Stimulated activated CD4-positive, alpha-beta T cell treated with anti-CD3 and anti-CD28 coated beads, Interleukin-4, amount 100 ng/mL, for 4 hours (primary cell): ENCODE measurements at places on chromosomes 5 and 9.

DNA sequence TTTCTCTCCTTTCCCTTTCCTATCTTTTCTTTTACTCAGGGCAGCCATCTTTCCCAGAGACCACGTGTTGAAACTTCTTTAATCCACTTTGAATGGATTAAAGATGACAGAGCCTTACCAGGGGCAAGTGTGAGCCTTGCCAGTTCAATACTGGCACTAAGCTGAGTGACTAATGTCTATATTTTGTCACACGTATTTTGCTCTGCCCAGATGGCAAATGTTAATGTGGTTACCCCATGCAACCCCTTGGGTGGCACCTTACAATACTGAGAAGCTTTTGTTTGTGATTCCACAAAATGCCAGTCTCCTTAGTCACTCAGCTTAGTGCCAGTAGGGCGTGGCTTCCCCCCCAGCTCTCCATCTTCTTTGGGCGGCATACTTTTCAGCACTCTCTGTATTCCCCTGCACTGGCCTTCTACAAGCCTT lies 24.8 kb downstream of the ANXA1 start:
- DNase-seq = no peak

- no peak for DNase-seq
Observed at GRCh38 chr5:172979778-172980177, 3.8 kb upstream of the ATP6V0E1 start.

DNA sequence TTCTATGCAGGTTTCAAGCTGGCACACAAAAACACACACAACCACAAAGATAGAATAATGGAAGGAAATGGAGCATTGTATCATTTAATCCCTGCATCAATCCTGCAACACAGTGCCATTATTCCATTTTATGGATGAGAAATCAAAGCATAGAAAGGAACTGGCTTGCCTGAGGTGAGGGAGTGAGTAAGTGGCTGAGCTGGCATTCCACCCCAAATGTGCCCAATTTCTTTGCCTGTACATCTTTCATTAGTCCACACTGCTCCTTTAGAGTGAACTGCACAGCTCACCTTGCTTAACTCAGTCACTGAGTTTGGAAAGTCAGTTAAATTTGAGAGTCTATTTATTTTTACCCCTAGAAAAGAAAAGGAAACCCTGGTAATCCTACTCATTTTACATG lies 28.9 kb downstream of the ZNF366 start:
- DNase-seq = no peak

DNA sequence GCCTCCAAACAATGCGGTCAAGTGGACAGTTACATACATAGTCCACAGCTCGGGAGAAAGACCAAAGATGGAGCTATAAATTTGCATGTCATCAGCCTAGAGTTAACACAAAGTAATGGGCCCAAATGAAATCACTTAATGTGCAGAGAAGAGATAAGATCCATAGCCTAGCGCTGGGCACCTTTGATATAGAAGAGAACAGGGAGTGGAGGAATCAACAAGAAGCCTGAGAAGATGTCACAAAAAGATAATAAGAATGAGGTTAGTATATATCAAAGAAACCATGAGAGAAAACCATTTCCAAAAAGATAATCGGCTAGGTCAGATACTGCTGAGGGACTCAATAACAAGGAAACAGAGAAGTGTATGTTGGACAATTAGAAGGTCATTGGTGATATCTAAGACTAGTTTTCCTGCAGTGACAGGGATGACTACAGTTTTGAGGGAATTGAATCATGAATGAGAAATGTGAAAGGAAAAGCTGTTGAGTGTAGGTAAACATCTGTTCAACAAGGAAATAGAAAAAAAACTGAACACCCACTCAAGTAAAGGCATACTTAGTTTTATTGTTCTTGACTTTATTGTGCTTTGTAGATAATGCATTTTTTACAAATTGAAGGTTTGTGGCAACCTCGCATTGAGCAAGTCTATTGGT lies 68.7 kb upstream of the CDH6 start:
- DNase-seq = no peak

DNA sequence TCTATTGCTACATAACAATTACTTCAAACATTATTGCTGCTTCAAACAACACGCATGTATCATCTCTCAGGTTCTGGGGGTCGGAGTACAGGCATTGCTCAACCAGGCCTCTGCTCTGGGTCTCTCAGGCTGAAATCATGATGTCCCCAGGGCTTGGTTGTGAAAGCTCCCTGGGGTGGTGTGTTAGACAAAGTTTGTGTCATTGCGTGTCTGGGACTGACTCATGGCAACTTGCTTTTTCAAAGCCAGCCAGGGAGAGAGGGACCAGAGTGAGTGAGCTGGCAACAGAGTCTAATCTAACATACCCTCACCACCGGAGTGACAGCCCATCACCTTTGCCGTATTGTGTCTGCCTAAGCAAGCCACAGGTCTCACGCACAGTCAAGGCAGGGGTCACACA lies 259.2 kb upstream of the NFIL3 start:
- DNase-seq = no peak

GRCh38 chr9:10045598-10045997 lies 567.2 kb downstream of the PTPRD start:
- DNase-seq = no peak

- no peak for DNase-seq
Observed at GRCh38 chr9:129832982-129833381, 2.1 kb downstream of the C9orf78 start.

DNA sequence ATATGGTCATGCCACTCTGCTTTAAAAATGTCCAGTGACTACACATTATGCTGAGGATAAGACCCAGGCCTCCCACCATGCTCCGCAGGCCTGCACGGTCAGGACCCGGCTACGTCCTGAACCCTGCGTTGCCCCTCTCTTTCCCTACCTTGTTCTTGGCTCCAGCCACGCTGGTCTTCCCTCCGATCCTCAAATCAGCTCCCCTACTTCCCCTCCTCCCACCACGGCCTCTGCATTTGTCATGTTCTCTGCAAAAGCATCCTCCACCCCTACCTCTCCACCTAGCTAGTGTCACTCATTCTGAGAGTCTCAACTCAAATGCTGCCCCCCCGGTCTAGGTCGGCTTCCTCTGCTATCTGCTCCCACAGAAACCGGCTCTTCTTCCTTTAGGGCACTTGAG lies 11.2 kb downstream of the GPX3 start:
- no peak for DNase-seq

- no peak for DNase-seq
Observed at GRCh38 chr5:28329176-28329575, 1290.8 kb upstream of the CDH9 start.

- no peak for DNase-seq
Observed at GRCh38 chr9:115413304-115413703, 295.3 kb upstream of the TNC start.

DNA sequence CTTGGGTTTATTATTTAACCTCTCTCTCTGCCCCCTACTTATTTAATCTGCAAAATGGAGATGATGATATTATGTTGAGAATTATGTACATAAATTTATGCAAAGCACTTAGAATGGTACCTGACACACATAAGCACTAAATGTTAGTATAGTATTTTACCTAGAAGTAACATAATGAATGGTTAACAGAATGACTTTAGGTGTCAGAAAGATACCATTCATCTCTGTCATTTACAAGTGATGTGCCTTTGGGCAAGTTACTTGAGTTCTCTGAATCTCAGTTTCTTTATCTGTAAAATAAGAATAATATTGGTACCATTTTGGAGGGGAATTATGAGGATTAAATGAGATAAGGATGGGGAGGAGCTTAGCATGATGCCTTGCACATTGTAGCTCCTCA lies 159.4 kb downstream of the PPP2R2B start:
- DNase-seq = no peak

DNA sequence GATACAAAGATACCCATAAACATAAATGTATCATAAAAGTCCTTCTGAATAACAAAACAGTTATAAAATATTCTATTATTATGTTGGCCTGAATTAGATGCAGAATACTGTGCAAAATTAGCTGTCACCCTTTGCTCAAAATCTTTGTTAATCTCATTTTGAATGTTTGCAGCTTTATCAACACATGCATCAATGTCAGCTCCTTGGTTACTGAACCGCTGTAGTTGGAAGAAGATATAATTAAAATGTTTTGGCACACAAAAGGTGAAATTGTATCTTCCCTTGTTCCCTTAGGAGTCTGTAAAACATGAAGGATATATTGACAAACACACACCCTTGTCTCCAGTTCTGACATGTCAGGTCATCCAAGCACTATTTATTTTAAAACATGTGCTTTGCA lies 146.3 kb upstream of the POU5F2 start:
- DNase-seq = no peak

DNA sequence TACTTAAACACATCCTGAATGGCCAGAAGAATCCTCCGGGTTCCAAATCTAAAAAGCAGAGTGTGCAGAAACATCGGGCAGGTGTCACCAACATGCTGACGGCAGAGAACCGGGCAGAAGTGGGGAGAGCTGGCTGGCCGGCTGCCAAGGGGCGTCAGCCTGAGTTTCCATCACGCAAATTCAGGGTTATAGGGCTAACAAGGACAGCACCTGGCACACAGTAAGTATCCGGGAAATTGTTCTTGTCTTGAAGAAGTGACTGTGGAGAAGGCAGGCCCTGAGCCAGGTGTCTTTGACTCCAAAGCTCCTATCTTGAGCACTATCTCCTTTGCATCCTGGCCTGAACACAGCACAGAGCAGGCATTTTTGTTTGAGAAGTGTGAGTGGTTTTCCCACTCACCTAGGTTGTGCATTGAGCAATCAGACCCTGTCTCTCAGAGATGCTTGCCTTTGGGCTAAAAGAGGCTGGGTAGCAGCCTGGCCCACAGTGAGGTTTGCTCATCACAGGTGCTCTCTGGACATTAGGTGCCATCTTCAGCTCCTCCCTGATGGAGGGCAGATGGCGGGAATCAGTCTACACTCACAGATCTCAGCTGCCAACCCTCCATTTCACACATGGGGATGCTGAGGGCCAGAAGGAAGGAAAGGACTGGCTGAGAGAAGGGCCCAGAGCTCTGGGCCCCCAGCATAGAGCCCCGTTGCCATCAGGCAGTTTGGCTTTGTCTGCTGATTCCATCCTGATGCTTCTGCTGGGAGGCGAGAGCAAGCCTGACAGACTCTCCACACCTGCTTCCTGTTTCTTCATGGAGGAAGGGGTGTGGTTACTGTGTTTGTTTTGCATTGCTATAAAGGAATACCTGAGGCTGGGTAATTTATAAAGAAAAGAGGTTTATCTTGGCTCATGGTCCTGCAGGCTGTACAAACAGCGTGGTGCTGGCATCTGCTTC lies 52.8 kb downstream of the WHRN start:
- peak; percentile 16 for DNase-seq

DNA sequence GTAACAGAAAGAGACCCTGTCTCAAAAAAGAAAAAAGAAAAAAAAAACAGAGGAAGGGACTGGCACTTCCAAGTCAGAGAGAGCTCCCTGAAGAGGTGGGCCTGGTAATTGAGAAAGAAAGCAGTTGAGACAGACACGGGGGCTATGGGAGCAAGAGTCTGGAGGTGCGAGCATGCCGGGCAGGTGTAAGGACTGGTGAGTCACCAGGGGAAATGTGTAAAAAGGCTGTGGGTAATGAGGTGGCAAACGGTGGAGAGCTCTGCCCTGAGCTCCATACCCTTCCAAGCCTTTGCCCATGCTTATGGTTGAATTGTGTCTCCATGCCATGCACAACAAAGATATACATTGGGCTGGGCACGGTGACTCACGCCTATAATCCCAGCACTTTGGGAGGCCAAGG lies 18.0 kb upstream of the JADE2 start:
- no peak for DNase-seq

- DNase-seq = no peak
Observed at GRCh38 chr5:163978897-163979296, 473.5 kb downstream of the MAT2B start.

DNA sequence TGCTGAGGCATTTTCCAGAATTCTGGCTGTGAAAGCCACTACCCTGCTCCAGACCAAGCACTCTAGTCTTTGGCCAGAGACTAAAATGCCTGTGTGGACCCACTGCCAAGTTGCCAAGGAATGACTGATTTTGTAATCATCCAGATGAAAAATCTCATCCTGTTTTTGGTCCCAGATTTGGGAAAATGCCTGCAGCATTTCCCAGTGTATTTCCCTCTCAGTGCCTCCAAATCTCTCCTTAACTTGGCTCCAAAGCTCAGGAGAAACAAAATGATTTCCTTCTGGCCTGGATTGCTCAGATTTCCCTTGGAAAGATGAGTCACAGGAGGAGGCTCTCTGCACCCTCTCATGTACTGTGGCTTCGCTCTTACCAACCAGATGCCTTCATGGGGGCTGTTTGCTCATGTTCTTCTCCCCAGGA lies 335.2 kb upstream of the TARS1 start:
- no peak for DNase-seq

DNA sequence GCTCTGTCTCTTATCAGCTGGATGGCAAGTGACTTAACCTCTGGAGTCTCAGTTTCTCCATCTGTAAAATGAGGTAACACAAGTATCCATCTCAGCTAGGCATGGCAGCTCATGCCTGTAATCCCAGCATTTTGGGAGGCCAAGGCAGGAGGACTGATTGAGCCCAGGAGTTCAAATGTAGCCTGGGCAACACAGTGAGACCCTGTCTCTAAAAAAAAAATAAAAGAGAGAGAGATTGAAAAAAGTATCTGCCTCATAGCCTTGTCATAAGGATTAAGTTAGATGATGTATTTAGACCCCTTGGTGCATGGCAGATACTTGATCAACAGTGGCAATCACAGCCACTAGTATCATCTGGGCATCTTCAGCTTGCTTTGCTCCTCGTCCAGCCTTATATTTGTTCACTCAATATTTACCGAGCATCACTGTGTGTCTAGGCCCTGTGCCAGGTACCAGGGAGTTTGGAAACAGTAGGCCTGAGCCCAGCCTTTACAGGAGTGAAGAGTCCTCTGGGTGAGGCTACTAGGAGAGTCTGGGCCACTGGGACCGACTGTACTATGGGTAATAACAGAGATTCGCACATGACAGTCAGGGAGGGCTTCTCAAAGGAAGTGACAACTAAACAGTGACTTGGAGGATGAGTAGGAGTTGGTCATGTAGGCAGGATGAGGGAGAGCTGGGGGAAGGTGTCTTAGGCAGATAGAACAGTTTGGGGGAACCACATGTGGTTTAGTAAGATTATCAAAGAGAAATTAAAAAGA lies 34.2 kb downstream of the CORO2A start:
- no peak for DNase-seq

DNA sequence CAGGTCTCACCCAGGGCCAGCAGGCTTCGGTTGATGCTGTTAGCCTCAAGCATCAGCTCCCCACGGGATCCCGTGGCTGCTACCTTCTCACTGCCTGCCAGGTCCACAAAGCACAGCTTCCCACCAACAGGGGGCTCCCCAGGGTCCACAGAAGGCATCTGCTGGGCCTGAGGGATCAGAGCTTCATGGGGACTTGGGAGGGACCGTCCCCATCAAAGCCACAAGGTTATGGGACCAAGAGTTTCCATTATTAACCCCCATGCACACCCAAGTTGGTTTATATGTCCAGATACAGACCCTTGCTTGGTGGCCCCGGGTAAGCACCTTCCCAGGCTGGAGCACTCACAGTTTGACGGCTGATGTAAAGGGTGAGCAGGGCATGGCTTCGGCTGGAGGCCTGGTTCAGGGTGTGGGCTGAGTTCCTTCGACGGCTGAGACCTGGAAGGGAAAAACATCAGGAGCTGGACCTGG lies 3.0 kb downstream of the KIF12 start:
- DNase-seq = no peak

GRCh38 chr9:126336736-126337325 lies 10.2 kb downstream of the MVB12B start:
- DNase-seq = no peak
